ENCODE measurements at places on chromosomes 12 and 14. TPM values are rescaled to one million over a fixed set of nuclear protein-coding genes. Genes with fewer than 3 reads are reported as not detected.

- DNase-seq, result no peak
Observed at GRCh38 chr12:45774508-45775162, 45.1 kb downstream of the ARID2 start.

Gene DDX55
- 14.5 TPM for total RNA-seq

Gene SLC7A7
- total RNA-seq, result 18.1 TPM

- no peak for DNase-seq
Observed at GRCh38 chr14:102731101-102731870, 46.0 kb upstream of the TRAF3 start.

- peak; percentile 20 for DNase-seq
Observed at GRCh38 chr14:68144051-68144681, 324.6 kb downstream of the RAD51B start.

Gene ATL1
- total RNA-seq, result 7.4 TPM

- DNase-seq, result peak; percentile 24
Observed at GRCh38 chr12:127500512-127501035, 766.4 kb upstream of the TMEM132C start.
